HepG2 (cell line): ENCODE measurements at places on chromosomes 6 and 20. TPM values are rescaled to one million over a fixed set of nuclear protein-coding genes. Genes with fewer than 3 reads are reported as not detected.

- DNase-seq = no peak
Observed at GRCh38 chr20:64037199-64037497, 1.2 kb downstream of the C20orf204 start.

- DNase-seq = no peak
Observed at GRCh38 chr6:38976801-38977500, 71.6 kb upstream of the GLP1R start.

GRCh38 chr20:22400440-22400839 is 183.9 kb downstream of the FOXA2 start:
- no peak for DNase-seq

PNISR gene
- 41.9 and 43.0 TPM in 2 replicates for polyA plus RNA-seq

HLA-DPB1 gene
- not detected in 2 replicates for polyA plus RNA-seq

ASIP gene
- not detected in 2 replicates for polyA plus RNA-seq

- peak; percentile 32 for DNase-seq
Observed at GRCh38 chr6:135451617-135452190, 45.8 kb downstream of the AHI1 start.

DNA sequence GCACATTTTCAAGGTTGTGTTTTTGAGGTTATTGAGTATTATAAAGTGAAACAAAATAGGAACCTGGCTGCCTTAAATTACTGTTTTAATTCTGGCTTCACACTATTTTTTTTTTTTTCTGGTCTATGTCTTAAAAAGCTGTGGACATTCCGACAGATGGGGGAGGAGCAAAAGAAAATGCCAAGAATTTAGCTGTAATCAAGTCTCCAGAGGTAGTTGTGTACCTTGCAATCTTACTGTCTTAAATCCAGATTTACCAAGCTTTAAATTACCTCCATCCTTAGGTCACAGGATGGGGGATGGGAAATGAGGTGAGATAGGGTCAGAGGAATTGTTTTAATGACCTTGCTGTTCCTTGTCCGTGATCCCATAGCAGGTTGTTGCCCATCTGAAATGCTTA is 182.8 kb downstream of the UTRN start:
- DNase-seq = no peak

DNA sequence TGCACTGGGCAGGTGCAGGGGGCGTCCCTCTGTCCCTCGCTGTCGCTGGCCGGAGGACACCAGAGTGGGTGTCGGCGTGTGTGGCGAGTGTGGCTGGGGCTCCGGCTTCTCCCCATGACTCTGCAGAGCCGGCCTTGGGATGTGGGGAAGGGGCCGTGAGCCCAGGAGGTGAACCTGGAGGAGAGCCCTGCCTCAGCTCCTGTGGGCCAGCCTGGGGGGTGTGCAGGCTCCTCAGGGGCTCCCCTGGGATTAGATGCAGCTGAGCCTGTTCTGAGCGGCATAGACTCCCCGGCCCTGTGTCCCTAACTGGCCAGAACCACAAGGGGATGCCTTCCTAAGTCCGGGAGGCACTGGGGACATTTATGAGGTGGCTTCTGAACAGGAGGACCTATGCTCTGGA is 73.2 kb upstream of the GATA5 start:
- DNase-seq = no peak

CYP21A2 gene
- polyA plus RNA-seq = 6.3 and 8.6 TPM in 2 replicates

GRCh38 chr6:89970072-89970471 is 75.8 kb downstream of the GJA10 start:
- no peak for DNase-seq

- no peak for DNase-seq
Observed at GRCh38 chr6:16973051-16973450, 128.8 kb upstream of the STMND1 start.

C6orf15 gene
- polyA plus RNA-seq = not detected in 2 replicates

DNA sequence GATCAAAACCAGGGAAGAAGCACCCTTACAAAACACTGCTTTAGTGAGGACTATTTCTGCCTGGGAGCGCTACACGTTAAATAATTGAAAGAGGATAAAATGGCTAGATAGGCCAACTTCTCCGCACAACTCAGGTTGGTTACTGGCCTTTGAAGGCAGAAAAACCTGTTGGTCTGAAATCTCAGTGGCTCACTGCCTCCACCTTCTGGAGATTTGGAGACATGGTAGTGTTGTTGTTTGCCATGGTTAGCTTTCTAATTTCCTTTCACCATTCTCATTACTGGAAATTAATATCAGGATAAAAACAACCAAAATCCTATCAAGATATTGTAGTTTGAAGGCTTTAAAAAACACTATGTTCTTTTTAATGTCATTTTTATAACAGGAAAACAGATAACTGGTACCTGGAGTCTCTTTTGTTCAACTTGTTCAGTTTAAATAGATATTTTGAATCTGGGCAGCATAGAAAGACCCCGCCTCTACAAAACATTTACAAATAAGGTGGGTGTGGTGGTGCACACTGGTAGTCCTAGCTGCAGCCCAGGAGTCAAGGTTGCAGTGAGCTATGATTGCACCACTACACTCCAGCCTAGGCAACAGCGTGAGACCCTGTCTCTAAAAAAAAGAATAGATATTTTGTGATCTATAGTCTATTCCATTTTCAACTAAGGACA is 27.5 kb upstream of the BCLAF1 start:
- peak; percentile 62 for DNase-seq

GRCh38 chr6:92495242-92495641 is 924.1 kb downstream of the EPHA7 start:
- DNase-seq = no peak

DNA sequence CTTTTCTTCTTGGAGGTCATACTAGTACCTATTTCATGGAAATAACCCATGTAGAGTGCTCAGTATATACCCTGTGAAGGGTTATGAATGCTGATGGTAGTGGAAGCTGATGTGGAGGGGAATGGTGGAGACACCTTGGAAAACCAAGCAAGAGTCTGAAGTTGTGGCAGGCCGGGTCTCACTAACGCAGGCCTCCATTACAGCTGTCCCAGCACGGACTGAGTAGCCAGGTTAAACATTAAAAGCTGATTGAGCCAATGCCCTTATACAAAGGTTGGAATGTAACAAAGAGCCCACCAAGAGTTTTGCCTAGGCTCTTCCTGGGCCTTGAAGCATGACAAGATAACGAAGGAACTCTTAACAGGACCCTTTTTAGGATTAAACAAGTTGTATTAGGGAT is 2.1 kb upstream of the PCMTD2 start:
- peak; percentile 67 for DNase-seq

MAP3K4 gene
- 12.9 and 15.4 TPM in 2 replicates for polyA plus RNA-seq

SS18L1 gene
- polyA plus RNA-seq = 27.6 and 32.0 TPM in 2 replicates

PABPC1L gene
- polyA plus RNA-seq = 252 and 283 TPM in 2 replicates

- no peak for DNase-seq
Observed at GRCh38 chr6:160861824-160862223, 129.7 kb upstream of the MAP3K4 start.

DNA sequence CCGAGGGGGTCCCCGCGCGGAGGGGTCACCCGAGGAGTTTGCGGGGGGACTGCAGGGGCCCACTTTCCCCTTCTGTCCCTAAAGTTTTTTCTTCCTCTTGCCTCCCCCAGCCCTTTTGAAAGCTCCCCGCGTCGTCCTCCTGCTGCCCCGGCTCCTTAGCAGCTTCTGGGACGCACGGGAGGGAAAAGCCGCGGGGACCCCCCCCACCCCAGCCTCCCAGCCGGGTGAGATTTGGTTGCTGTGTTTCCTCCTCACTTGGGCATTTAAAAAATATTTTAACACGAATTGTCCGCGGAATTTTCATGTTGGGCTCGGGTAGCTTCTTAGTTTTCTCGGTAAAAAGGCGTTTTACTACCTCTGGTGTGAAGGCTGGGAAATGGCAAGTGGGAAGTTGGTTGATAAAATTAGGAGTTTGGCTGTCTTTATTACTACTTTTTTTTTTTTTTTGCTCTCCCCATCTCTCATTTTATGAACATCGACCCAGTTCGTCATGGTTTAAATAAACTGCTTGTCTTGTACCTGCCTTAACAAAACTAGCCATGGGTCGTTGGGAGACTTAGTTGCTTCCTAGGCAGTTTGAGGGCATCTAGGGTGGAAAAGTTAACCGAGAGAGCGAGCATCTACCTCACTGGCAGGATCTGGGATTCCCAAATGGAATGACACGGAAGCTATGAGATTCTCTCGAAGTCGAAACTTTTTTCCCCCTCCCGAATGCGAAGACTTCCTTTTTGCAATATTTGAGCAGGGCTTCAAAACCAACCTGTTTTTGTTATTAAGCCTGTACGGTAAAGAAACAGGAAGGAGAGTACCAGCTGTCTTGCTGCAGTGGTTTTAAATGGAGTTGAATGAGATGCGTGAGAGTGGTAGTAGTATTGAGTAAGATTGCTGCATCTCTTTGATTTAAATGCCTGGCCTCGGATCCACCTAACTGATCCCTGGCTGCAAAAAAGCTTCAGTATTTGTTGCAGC is 868 bp downstream of the NCOA3 start:
- DNase-seq = peak; percentile 52

GRCh38 chr6:24391756-24392405 is 10.9 kb upstream of the MRS2 start:
- DNase-seq = no peak

DNA sequence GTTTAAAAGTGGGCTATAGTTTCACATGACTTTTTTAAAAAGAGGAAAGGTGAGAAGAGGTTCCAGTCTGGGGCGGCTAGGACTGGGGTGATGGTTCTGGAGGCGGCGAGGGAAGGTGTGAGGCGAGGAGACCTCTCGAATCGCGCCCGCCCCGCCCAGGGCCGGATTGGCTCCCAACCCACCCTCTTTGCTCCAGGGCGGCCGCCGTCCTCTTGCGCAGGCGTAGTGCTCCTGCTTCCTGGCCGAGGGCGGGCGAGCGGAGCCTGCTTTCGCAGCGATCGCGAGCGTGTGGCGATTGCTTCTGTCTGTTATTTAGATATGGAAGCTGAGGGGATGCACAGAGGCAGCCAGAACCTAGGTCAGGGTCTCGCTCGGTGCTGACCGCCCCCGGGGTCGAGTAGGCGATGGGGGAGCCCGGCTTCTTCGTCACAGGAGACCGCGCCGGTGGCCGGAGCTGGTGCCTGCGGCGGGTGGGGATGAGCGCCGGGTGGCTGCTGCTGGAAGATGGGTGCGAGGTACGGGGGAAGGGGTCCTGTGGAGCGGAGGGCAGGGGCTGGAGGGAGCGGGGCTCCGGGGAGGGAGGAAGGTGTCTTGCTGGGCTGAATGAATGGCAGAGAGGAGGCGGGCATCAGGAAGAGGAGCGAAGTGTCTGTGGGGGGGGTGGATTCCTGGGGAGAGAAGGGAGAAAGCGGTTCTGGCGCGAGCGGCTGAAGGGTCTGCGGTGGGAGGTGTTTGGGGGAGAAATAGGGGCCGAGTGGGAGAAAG is at the start of gene RNF8:
Gene RNF8, plus strand, starts transcription at position 223 of the 765 bp plus-strand sequence. Its CDS starts 182 bp downstream, at position 405.
- DNase-seq = peak; percentile 83

- DNase-seq = no peak
Observed at GRCh38 chr6:82348130-82348529, 15.5 kb upstream of the TPBG start.

- DNase-seq = no peak
Observed at GRCh38 chr6:62298745-62299392, 12.8 kb upstream of the KHDRBS2 start.

IER3 gene
- polyA plus RNA-seq = 131 and 151 TPM in 2 replicates

ACTL10 gene
- not detected in 2 replicates for polyA plus RNA-seq

DNA sequence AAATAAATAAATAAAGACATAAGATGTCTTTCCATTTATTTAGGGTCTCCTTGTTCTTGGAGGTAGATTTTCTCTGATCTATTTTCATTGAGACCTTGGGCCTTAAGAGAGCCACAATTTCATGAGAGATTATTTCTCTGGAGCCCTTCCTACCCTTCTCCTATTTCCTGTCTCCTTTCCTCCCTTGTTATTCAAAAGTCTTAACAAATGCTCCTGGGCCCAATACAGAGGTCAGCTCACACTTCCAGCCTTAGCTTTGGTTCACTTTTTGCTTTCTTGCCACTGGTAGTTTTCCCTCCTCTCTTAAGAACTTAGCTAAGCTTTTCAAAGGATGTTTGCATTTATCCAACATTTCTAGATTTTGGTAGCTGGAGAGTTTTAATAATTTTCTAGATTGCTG is 44.0 kb downstream of the PTPRA start:
- DNase-seq = no peak

GPR63 gene
- polyA plus RNA-seq = 0.01 TPM in 2 replicates

- DNase-seq = no peak
Observed at GRCh38 chr20:3339076-3339475, 68.4 kb downstream of the DNAAF9 start.

DNA sequence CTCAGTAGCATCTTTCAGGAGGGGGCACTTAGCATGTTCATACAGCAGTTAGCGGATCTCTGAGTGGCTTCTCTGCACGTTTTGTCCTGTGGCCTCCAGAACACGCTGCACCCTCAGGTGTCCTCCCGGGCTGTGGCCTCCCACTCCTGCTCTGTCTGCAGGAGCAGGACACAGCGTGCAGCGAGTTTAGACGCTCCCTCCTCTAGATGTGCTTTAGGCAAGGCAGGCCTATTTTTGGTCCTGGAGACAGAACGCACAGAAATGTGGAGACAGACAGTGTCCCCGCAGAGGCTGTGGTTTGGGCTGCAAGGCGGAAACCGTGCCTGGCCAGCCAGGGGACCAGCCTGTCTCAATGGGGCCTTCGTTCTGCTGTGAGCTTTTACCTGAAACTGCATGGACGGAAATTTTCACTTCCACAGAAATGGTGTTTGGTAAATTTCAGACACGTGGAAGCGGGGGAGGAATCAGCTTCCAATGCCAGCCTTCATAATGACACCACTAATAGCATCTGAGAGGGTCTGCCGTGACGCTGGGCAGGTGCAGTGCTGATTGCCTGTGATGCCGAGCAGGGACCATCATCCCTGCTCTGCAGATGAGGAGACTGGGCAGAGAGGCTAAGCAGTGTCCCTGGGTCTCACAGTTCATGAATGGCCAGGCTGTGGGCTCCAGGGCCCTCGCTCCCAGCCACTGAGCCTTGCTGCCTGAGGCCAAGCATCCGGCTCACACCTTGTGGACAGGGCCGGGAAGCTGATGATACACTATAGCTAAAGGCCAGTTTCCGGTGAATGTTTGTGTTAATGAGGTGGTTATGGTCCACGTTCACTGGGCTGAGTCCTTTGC is 120.9 kb downstream of the SYCP2 start:
- DNase-seq = no peak

DNA sequence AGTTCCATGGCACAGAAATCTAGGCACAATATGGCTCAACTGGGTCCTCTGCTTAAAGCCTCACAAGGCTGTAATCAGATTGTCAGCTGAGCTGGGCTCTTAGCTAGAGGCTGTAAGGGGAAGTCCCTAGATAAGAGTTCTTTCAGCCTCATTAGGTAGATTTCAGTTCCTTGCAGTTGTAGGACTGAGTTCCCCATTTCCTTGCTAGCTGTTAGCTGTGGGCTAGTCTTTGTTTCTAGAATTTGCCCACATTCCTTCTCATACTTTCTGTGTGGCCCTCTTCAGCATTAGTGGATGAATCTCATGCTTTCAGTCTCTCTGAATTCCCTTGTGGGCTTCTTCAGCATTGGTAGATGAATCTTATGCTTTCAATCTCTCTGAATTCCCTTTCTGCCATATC is 71.0 kb upstream of the MRAP2 start:
- no peak for DNase-seq

C6orf47 gene
- polyA plus RNA-seq = 1.7 and 2.1 TPM in 2 replicates

- no peak for DNase-seq
Observed at GRCh38 chr6:6881438-6882225, 226.1 kb upstream of the RREB1 start.

- DNase-seq = no peak
Observed at GRCh38 chr6:25431975-25432307, 152.8 kb downstream of the CARMIL1 start.

GRCh38 chr20:47309806-47310426 is 46.6 kb downstream of the ZMYND8 start:
- DNase-seq = no peak

GRCh38 chr6:52299653-52300052 is 15.1 kb upstream of the MCM3 start:
- no peak for DNase-seq

MYB gene
- polyA plus RNA-seq = 0.04 TPM in 1 of 2 replicates, not detected in the other

MATN4 gene
- 0.04 TPM in 1 of 2 replicates, not detected in the other for polyA plus RNA-seq
